ENCODE measurements at places on chromosomes 3 and 15. TPM values are rescaled to one million over a fixed set of nuclear protein-coding genes. Genes with fewer than 3 reads are reported as not detected.

The SLC28A2 gene
- not detected for total RNA-seq

The MCF2L2 gene
- 0.84 TPM for total RNA-seq

The IL17RE gene
- 0.14 TPM for total RNA-seq

The PRRT3 gene
- total RNA-seq: 0.84 TPM

The FOXB1 gene
- total RNA-seq: not detected

The AHSG gene
- not detected for total RNA-seq

The ILDR1 gene
- not detected for total RNA-seq

The ZBED2 gene
- not detected for total RNA-seq

The SNRPA1 gene
- total RNA-seq: 22.9 TPM

The CHRNA7 gene
- 0.79 TPM for total RNA-seq

The GRK7 gene
- total RNA-seq: not detected

The SUSD5 gene
- 1.7 TPM for total RNA-seq

The GRAMD1C gene
- total RNA-seq: 65.7 TPM

The SCAANT1 gene
- total RNA-seq: not detected

The PTH1R gene
- 0.85 TPM for total RNA-seq

The TMED3 gene
- total RNA-seq: 119 TPM

The THSD4 gene
- 34.2 TPM for total RNA-seq

The SLC24A5 gene
- total RNA-seq: not detected

The C3orf62 gene
- total RNA-seq: 1.5 TPM

The GUCA1C gene
- not detected for total RNA-seq

The LIPH gene
- not detected for total RNA-seq

The GOLGA8Q gene
- total RNA-seq: 0.85 TPM

The ATP8B4 gene
- total RNA-seq: 1.7 TPM

The VGLL3 gene
- 0.33 TPM for total RNA-seq

The CACNA2D3 gene
- total RNA-seq: not detected

The SLC27A2 gene
- 7.1 TPM for total RNA-seq

The HES1 gene
- total RNA-seq: 45.8 TPM

The BNC1 gene
- total RNA-seq: 0.85 TPM

The SPESP1 gene
- 4.6 TPM for total RNA-seq

The A4GNT gene
- not detected for total RNA-seq

The SYNM gene
- 60.0 TPM for total RNA-seq

The ACTC1 gene
- total RNA-seq: not detected

The CAPN3 gene
- 2.4 TPM for total RNA-seq

The ACKR2 gene
- 11.2 TPM for total RNA-seq

The STRIT1 gene
- not detected for total RNA-seq

The P2RY12 gene
- total RNA-seq: not detected

The ITGB5 gene
- 107 TPM for total RNA-seq

The WDR49 gene
- 0.09 TPM for total RNA-seq

The CSNK1G1 gene
- total RNA-seq: 25.9 TPM

The VIPR1 gene
- 0.23 TPM for total RNA-seq

The CHRNA5 gene
- total RNA-seq: 4.6 TPM

The DUSP7 gene
- 10.8 TPM for total RNA-seq

The TGM5 gene
- not detected for total RNA-seq

Measured in dermis blood vessel endothelial cell (primary cell).